Stimulated activated CD4-positive, alpha-beta T cell treated with anti-CD3 and anti-CD28 coated beads, Interleukin-1b, Interleukin-23, amount 100 ng/mL, for 1 hour (primary cell): ENCODE measurements at places on chromosomes 7 and 10.

DNA sequence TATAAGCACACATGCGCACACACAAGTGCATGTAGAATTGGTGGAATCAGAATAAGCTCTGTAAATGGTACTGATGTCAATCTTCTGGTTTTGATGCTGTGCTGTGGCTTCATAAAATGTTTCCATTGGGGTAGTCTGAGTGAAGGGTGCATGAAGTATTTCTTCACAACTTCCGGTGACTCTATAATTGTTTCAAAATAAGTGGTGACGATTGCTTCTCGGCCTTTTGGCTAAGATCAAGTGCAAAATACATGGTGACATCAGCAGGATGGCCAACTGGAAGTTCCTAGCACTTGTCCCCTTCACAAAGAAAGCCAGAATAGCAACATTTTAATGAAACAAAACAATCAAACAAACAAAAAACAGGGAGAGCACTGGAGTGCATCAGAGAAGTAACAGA lies 41.6 kb upstream of the CAMK2B start:
- DNase-seq: no peak

- no peak for DNase-seq
Measured at GRCh38 chr7:134317434-134317833, 704 bp upstream of the SLC35B4 start.

DNA sequence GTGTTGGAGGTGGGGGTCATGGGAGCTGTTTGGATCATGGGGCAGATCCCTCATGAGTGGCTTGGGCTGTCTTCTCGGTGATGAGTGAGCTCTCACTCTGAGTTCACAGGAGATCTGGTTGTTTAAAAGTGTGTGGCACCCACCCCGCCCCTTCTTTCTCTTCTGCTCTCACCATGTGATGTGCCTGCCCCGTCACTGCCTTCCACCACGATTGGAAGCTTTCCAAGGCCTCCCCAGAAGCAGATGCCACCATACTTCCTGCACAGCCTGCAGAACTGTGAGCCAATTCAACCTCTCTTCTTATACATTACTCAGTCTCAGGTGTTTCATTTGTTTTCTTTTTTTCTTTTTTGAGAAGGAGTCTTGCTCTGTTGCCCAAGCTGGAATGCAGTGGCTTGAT lies 170.0 kb downstream of the PTPN20 start:
- DNase-seq: no peak

DNA sequence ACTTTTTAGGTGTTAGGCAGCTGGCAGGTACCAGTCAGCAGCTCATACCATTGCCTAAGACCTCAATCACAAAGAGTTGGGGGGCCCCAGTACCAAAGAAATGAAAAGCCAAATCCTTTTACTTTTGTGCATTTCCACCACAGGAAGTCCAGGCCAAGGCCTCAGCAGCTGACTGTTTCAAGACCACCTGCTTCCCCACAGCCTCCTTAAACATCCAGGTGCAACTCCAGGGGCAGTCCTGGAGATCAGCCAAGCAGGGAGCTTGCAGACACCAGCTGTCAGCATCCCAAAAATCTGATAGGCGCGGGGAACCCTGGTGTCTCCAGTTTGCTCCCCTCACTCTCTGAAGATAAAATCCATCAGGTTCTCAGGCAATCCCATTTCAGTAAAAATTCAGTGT lies 91.5 kb upstream of the EFCAB10 start:
- DNase-seq: no peak
